Stimulated activated CD4-positive, alpha-beta T cell treated with anti-CD3 and anti-CD28 coated beads, TNF-alpha, amount 100 ng/mL, for 24 hours (primary cell): ENCODE measurements at places on chromosomes 5 and 9.
A peak's percentile ranks its signal among the peaks of the same experiment; 100 is the strongest.

- no peak for DNase-seq
Measured at GRCh38 chr5:26329562-26330189, 708.7 kb downstream of the CDH9 start.

GRCh38 chr9:135144581-135145170, 57.2 kb downstream of the OLFM1 start:
- DNase-seq = no peak

DNA sequence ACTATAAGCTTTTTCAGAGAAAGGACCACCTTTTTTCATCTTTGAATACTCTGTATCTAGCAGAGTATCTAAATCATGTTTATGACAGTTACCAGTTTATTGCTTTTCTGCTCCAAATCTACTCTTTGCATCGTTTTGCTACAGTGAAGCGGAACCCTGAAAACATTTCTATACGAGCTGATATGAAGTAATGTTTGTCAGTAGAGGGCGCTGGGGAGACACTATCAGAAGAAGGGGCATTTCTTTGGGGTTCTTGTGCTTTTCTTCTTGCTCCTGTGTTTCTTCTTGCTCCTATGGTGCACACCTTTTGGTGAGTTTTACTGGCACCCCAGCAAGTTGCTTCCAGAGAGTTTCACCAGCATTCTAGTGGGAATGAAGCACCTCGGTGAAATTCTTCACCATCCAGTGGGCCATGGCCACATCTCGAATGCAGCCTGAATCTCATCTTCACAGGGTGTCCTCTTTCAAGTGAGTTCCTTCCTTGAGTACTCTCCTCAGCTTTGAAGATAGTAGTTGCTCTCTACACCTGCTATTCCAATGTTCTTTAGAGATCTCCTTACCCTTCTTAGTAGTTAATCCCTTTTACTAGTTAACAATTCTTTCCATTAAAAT, 98.4 kb downstream of the FGF1 start:
- no peak for DNase-seq

DNA sequence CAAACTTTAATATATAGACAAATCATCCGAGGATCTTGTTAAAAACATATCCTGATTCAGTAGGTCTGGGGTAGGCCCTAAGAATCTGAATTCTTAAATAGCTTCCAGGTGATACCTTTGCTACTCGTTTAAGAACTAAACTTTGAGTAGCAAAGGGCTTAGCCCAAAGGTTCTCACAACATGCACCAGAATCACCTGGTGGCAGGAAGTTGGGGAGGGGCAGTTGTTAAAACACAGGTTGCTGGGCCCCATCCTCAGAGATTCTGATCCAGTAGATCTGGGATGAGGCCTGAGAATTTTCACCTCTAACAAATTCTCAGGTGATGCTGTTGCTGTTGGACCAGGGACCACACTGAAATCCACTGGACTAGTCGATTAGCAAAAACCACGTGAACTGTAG, 20.0 kb upstream of the RGMB start:
- DNase-seq = no peak

DNA sequence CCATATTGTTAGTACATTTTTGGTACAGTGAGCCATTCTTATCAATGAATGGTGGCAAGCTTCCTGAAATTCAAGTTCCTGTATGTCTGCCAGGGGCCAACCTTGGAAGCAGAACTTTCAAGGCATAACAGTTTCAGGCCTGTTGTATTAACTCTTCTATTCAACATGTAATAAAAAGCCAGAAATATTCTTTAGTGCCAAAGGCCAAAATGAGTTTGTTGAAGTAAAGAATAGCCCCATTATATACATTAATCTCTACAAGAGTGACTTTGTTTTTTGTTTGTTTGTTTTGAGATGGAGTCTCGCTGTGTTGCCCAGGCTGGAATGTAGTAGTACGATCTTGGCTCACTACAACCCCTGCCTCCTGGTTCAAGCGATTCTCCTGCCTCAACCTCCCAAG, 321.3 kb downstream of the KDM4C start:
- no peak for DNase-seq

DNA sequence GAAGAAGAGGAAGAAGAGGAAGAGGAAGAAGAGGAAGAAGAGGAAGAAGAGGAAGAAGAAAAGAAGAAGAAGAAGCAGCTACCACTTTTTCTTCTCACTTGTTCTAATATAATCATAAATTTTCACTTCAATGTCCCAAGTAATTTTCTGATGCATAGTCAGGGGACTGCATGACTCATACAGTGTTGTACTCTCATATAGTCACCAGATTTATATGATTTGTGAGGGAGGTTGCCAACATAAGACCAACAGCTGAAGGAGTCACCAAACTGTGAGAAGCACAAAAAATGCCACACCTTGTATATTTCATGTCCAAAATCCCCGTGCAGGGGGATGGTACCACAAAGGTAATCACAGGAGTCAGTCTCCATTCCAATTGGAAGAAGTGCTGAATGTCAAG, 32.7 kb upstream of the DMRTA1 start:
- DNase-seq = no peak

DNA sequence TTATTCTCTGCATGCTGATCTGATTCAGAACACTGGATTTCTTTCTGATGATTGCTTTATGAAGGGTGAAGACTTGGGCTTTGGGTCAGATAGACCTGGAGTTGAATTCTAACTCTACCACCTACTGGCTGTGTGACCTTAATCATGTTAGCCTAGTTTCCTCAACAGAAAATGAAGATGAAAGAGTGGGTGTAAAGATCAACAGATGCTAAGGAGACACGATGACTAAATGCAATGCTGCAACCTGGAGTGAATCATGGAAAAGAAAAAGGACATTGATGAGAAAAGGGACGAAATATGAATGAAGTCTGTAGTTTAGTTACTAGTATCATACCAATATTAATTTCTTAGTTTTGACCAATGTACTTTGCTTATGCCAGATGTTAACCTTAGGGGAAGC, 27.8 kb upstream of the DENND1A start:
- no peak for DNase-seq

GRCh38 chr9:684054-684890, 157.2 kb upstream of the DMRT1 start:
- no peak for DNase-seq

- DNase-seq = no peak
Measured at GRCh38 chr5:134149571-134150303, 27.0 kb downstream of the SKP1 start.

DNA sequence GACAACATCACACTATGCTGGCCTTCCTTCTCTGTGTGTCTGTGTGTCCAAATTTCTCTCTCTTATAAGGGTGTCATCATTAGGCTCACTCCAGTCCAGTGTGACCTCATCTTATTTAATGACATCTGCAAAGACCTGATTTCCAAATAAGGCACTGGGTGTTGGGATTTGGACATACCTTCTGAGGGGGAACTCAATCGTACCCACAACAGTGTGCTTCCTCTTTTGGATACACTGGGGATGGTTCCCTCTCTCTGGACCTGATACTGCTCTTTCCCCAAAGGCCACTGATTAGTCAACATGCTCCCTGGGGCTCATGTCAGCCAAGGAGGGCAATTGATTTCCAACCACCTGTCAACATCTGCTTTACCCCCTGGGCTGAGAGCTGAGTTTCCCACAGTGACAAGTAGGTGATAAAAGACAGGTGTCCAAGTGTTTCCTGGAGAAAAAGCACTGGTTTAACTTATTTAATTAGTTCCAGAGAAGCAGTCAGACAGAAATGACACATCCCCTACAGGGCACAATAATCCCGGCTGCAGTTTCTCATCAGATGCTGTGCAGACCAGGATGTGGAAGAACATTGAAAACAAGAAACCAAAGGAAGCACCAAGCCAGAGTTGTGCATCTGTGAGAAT, 17.8 kb upstream of the CEP72 start:
- no peak for DNase-seq

DNA sequence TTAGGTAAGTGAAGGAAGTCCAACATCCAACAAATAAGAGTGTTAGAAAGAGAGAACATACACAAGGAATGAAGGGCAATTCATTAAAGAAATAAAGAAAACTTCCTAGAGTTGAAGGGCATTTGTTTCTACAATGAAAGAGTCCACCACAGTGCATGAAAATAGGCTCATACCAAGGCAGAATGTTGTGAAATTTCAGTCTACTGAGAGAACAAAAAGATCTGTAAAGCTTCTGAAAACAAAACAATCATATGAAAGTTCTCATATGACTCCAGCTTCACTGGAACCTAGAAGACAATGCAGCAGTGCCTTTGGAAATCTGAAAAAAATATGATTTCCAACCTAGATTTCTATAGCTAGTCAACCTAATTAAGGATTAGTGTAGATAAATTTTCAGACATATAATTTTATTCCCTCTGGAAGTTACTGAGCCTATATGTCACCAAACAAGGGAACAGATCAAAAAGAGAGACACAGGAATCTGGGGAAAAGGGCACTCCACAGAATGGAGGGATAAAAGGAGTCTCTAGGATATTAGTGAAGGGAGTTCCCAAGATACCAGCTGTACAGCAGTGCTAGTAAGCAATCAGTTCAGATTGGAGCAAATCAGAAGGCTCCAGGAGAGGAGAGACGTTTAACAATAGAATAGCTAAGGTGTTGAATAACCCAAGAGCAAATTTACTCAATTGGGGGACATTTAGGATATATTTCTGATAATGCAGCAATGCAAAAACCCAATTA, 5.8 kb downstream of the C5orf58 start:
- DNase-seq = no peak

DNA sequence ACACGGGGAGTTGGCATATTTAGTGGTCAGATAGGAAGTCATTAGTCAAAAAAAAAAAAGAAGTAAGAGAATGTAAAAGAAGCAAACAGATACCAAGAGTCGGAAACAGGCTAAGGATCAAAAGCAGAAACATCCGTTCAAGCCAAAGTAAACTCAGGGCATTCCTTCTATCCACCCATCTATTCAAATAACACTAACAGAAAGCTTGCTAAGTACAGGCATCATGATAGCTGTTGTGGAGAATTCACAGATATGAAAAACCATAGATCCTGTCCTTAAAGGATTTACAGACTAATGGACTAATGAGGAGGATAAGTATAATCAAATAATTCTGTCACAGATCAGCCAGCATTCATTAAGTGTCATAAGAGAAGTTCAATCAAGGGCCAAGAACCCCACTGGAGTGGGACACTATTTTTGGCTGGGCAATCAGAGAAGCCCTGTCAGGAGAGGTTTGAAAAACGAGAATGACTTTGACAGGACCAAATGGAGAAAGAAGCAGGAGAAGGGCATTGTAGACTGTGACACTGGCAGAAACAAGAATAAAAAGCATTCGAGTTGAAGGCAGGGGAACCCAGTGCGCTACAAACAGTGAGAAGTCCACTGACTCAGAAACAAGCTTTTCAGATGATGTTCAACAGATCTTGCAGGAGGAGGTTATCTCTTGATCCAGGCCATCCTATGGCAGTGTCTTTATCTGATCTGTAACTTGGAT, 154.2 kb upstream of the TSLP start:
- DNase-seq = no peak

GRCh38 chr5:137665678-137666460, 70.0 kb downstream of the KLHL3 start:
- peak; percentile 5 for DNase-seq

GRCh38 chr9:10112798-10113197, 500.0 kb downstream of the PTPRD start:
- no peak for DNase-seq

GRCh38 chr5:76958991-76959767, 6.3 kb downstream of the CRHBP start:
- no peak for DNase-seq

- DNase-seq = no peak
Measured at GRCh38 chr5:172757394-172758010, 13.5 kb downstream of the DUSP1 start.

GRCh38 chr5:87113861-87114260, 153.8 kb upstream of the RASA1 start:
- no peak for DNase-seq

- no peak for DNase-seq
Measured at GRCh38 chr9:72579190-72579589, 57.8 kb downstream of the TMC1 start.

GRCh38 chr5:99694884-99695283, 766.1 kb upstream of the CHD1 start:
- no peak for DNase-seq
